ENCODE measurements at places on chromosomes 5 and 9. TPM values are rescaled to one million over a fixed set of nuclear protein-coding genes. Genes with fewer than 3 reads are reported as not detected.

The SLC34A3 gene
- not detected for total RNA-seq

- no peak for DNase-seq
These were observed 646.9 kb upstream of the ZNF608 start for GRCh38 chr5:125393221-125393815.

GRCh38 chr5:130541617-130542221 is 623.3 kb downstream of the HINT1 start:
- DNase-seq: no peak

The ARL10 gene
- total RNA-seq: 11.0 TPM

- no peak for DNase-seq
These were observed 71.6 kb downstream of the PCDH1 start for GRCh38 chr5:141806626-141807025.

DNA sequence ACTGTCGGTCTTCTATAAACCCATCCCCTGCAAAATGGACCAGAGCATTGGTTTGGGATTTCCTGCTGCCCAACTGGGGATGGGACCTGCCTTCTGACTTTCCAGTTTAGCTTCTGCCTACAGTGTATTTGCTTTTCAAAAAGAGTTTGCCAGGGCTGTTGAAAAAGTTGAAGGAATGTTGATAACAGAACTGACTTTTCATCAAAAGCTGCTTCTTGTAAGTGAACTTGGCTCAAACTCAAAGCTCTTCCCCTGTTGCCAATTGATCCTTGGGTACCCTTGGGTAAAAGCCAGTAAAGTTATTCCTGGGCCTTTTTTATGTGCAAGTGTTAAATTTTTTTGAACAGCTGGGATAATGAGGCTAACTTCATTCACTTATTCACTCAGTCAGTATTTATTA is 142.9 kb upstream of the SLC30A5 start:
- DNase-seq: no peak

GRCh38 chr5:16663840-16664239 is 47.0 kb upstream of the RETREG1 start:
- DNase-seq: no peak

DNA sequence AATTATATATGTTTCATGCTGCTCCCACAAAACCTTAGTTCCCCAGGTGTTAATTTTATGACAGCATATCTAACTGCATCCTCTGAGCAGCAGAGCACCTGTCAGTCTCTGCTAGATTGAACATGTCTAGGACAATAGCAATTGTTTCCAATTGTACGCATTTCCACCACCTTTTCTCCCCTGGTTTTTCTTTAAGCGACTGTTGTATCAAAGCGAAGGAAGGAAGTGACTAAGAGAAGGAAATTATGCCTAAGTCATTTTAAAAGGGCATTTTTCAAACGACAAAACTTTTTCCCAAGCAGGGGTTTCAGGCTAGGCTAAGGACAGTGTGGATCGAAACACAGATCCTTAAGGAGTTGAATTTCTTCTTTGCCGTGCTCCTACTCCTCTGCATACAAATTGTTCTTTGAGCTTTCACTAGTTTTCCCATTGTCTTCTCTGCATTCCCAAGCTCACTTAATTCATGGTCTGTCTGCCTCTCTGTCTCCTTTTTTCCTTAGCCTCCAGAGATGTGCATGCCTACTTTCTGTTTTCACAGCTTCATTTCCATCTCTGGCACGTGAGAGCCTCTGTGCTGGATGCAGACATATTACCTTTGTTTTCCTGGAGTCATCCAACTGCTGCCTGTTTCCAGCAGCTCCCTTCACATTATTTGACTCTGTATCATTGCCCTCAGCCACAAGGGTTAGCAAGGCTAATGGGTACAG is 39.4 kb upstream of the STARD4 start:
- no peak for DNase-seq

DNA sequence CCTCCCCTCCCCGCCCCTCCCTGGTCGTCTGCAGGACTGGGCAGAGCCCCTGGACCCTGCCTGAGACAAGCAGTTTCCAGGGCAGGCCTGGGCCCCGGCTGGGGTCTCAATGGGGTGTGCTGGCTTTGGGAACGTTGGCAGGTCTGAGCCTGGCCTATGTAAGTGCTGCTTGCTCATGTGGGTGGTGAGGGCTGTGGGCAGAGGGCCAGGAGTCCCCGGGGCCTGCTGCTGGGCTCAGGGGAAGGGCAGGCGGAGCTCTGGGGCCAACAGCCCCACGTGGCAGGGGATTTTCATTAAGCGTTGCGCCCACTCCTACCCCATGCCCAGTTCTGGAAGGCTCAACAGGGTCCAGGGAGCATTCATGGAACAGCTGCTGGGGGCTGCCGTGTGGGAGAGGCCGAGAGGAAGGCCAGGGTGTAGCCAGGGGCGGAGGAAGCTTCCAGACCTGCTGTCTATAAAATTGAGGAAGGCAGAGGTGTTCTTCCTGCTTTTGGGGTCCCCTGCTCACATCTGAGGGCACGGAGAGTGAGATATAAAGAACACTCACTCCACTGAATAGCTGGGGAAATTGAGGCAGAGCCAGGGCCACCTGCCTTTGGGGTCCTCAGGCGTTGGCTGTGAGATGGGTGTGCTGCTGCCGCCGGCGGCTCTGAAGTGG is 32.5 kb downstream of the RXRA start:
- DNase-seq: no peak

GRCh38 chr9:73647560-73647959 is 495.9 kb downstream of the ANXA1 start:
- DNase-seq: no peak

DNA sequence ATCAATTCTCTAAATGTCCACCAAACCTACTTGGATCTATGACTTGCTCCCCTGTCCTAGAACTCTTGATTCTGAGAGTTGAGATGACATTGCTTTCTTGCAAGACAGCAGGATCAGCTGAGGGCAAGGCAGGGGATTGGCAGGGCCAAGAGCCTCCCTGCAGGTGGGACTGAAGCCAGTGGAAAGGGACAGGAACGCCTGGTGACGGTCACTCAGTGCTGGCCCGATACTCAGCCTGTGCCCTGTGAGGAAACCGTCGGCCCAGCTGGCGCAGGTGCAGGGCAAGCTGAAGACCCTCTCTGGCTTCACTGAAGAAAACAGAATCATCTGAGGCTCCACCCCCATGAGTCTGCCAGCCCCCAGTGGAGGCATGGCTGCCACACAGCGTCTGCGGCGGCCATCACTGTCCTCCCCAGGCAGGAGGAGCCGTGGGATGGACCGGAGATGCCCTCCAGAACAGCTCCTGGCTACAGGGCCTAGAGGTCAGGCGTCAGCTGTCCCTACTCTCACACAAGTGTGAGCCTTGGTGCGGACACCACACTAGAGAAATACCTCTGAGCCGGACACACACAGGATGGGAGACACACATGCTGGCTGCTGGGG is 14.7 kb downstream of the UBAC1 start:
- no peak for DNase-seq

- DNase-seq: no peak
These were observed 42.6 kb downstream of the ARHGEF28 start for GRCh38 chr5:73668486-73669111.

GRCh38 chr5:126066836-126067235 is 356.4 kb upstream of the GRAMD2B start:
- no peak for DNase-seq

The PCSK1 gene
- total RNA-seq: not detected

DNA sequence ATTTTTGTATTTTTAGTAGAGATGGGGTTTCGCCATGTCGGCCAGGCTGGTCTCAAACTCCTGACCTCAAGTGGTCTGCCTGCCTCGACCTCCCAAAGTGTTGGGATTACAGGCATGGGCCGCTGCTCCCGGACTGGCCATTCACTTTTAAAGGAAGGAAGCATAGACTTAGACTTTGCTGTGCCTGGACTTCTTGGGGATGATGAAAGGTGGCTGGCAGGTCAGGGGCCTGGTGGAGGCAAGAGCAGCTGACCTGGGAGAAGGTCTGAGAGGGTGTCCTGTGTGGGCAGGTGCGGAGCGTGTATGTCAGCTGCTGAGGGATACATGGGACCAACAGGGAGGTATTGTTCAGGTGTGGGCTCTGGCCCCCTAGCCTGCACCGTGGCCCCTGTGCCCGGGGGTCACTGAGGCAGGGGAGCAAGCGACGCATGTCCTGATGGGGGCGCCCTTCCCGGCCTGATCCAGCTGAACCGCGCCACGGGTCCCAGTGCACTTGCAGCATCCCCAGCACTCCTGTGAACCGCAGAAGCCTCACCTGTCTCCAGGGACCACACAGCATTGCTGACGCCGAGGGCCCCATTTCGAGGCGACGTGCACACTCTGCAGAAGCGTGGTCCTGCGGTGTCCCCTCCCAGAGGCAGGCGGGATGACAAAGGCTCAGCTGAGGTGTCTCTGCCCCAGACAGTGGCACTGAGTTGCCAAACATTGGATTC is 23.1 kb downstream of the NDUFS6 start:
- DNase-seq: no peak

The DRD1 gene
- total RNA-seq: not detected

GRCh38 chr9:30575218-30575617 is 1809.2 kb upstream of the ACO1 start:
- no peak for DNase-seq

The MSH3 gene
- 20.3 TPM for total RNA-seq

DNA sequence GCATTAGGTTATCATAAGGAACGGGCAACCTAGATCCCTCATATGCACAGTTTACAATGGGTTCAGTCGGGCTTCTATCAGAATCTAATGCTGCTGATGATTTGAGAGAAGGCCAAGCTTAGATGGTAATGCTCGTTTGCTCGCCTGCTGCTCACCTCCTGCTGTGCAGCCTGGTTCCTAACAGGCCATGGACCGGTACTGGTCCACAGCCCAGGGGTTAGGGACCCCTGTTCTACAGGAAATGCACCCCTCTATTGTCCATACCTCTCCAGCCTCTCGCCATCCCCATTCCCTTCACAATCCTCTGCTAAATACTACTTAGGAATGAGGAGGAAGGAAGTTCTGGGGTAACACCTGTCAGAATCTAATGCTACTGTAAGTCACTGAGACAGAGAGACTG is 75.1 kb downstream of the OXCT1 start:
- no peak for DNase-seq

The SPINK7 gene
- not detected for total RNA-seq

- no peak for DNase-seq
These were observed 198.6 kb downstream of the MSX2 start for GRCh38 chr5:174922955-174923354.

DNA sequence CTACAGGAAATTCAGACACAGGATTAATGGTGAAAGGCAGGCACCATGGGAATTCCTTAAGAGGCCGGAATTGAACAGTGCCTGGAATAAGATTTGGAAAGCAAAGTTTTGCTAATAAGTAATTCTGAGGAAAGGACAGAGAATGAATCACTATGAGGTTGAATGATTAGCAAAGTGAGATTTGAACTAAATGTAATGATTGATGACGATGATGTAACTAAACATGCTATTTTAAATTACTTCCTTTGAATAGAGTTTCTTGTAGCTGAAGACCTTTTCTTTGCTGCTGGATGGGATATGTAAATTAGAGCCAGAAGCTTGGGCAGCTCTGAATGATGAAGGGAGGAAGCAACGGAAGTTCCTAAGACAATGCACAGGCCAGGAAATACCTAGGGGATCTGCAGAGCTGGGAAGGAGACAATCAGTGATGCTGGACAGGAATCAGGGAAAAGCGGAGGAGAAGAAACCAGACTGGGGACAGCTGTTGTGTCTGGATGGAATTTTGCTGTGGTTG is 482.0 kb downstream of the PSAT1 start:
- DNase-seq: no peak

Data from activated CD8-positive, alpha-beta T cell treated with anti-CD3 and anti-CD28 coated beads, Interleukin-2, amount 10 ng/mL, durations not matched to agents 7 days and 5 days (primary cell).